Hematopoietic multipotent progenitor cell treated with erythropoietin and hydrocortisone succinate and interleukin-3 and kit ligand, for 17 days (in vitro differentiated cells): ENCODE measurements at places on chromosomes 3 and 15.

DNA sequence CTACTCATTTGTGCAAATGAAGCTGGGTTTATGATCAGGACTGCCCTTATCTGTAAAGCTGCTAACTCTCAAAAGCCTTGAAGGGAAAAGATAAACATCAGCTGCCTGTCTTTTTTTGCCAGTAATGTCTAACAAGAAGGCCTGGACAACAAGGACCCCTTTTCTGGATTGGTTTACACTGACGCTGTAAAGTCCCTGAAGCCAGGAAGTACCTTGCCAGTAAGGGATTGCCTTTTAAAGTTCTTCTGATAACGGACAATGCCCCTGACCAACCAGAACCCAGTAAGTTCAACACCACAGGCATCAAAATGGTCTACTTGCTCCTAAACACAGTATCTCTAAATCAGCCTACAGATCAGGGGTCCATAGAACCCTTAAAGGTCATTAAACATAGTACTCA lies 178.0 kb downstream of the PCCB start:
- no peak for DNase-seq

- DNase-seq: no peak
Observed at GRCh38 chr3:160616716-160617115, 51.3 kb upstream of the KPNA4 start.

- no peak for DNase-seq
Observed at GRCh38 chr15:89395996-89396395, 61.4 kb upstream of the POLG start.

DNA sequence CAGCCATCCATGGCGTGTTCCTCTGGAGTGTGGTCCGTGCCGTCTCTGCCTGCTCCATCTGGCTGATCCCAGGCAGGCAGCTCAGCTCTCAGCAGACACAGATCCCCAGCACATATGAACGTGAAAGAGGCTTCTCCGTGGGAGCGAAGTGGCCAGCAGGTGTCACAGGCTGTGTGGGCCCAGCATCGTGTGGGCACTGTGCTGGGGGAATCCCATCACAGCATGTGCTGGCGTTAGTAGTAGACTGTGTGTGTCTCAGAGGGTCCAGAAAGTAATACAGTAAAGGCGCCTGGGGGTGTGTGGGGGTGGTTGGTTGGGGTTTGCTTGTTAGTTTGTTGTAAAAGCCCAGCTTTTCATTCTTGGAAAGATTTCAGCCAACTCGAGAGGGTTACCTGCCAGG lies 147.6 kb downstream of the IGF1R start:
- no peak for DNase-seq

- DNase-seq: peak; percentile 50
Observed at GRCh38 chr3:87167628-87168456, 59.3 kb upstream of the CHMP2B start.

- peak; percentile 65 for DNase-seq
Observed at GRCh38 chr3:133487920-133488540, 85.5 kb upstream of the CDV3 start.

DNA sequence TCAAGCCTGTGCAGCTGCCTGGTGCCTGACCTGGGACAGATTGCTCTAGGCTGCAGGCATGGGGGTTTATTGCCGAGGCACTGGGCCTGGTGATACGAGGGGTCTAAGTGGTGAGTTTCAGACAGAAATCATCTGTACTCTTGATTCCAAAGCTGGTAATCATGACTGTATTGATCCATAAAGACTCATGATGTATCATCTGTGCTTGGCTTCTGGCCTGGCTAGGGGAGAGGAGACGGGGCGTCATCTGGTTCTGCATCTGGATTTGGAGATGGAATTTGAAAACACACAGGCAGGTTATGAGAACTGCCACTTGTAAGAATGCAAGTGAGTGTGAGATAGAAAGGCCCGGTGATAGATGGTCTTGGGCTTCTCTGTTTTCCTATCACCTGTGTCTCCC lies 337.4 kb upstream of the C2CD4B start:
- DNase-seq: no peak

DNA sequence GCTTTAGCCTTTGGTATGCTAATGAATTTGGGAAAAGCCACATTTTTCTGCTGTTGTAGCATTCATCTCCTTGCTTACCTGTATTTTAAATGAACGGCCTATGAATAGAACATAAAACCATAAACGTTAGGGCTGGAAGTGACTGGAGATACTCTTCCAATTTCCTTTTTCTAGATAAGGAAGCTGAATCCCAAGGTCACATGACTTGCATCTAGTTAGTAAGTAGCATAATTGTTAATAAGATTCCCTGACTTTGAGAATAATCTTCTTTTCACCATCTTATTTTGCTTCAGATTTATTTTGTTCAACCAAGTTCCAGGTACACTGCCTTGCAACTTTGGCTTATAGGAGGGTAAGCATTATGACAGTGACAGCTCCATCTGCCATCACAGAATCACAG lies 20.7 kb upstream of the EDEM1 start:
- no peak for DNase-seq

DNA sequence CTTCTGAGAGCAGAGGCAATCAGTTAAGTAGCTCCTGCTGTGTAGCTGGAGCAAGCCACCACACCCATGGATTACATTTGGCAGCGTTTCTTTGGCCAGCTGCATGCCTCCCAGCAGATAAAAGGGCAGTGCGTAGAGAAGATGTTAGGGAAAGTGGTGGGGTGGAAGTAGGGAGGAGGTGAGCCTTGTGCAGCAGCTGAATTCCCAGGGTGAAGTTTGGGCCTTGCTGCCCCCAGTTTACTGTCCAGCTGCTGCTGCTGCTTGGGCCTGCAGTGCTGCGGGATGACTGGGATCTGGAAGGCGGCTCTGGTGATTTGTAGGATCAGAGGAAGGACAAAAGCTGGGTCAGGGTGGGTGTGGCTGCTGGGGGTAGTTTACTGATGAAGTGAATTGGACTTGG lies 318.7 kb upstream of the C2CD4B start:
- peak; percentile 64 for DNase-seq

DNA sequence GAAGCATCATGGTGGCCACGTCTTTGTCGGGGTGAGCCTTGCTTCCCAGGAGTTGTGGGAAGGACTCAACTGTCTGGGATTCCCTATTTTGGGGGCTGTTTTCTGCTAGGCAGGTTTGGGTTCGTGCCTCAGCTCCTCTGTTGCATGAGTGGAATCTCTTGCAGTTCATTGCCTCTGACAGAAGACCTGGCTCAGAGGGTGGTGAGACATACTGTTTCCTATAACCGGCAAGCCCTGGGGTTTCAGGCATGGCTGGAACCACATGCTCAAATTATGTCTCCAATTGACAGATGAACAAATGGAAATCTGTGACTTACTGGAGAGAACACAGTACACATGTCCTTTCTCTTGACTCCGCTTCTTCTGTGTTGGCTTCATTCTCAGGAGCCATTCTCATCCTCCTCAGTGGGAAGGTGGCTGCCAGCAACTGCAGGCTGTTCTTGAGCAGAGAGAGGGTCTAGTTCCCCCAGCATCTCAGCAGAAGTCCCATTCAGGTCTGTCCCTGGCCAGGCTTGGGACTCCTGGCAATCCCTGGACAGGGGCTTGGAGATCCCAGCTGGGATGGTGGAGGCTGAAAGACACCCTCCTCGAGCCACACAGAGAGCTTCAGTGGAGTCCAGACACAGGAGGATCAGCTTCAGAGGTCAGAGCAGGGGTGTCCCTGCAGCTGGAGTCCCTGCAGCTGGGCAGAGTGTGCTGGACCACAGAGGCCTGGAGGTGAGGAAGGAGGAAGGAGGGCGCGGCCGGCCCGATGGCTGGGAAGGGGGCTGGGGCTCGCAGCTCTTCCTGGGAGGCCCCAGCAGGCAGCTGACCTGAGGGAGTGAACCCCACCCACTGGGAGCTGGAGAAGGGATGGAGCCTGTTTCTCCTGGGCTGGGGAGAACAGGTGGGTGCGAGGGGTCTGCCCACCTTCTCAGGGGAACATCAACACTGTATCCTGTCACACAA lies 97.6 kb downstream of the LSM3 start:
- DNase-seq: no peak

GRCh38 chr15:69060744-69061143 lies 46.2 kb downstream of the NOX5 start:
- no peak for DNase-seq

GRCh38 chr3:54376939-54377578 lies 254.7 kb downstream of the CACNA2D3 start:
- DNase-seq: no peak

DNA sequence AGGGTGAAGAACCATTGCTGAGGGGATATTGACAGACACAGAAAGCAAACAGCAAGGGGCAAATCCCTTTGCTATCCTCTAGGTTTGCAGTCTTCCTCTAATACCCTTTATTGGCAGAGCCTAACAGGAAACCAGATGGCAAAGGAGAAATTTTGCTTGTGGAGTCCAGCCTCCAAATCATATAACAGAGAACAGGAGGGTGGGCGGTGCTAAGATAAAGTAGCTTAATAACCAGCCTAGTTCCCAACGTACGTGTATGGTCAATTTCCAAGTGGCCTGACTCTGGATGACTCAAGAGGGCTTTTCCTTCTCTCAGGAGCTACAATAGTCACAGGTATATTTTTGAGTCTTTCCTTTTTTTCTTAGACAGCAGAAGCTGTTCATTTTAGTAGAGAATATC lies 404.5 kb downstream of the PDCD6IP start:
- no peak for DNase-seq

DNA sequence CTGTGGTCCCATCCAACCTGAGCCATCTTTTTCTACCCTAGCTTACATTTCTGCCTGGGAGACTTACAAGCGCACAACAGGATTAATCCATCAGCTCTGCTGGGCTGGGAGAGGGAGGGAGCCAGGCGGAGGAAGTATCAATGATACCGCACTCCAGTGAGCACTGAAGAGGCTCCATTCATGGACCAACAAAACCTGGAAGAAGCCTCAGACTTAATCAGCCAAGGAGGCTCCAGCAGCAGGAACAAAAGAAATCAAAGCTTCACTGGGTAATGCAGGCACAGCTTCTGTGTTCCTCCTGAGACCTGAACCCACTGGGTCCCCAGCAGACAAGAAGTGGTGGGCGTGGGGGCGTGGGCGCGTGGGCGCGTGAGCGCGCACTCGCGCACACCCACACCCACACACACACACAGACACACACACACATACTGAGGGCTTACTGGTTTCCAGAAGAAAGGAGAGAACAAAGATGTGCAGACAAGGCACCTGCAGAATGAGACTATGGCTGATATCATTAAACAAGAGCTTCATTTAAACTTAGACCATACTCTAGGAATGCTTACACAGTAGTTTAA lies 87.0 kb upstream of the BOC start:
- no peak for DNase-seq

GRCh38 chr15:101181349-101181748 lies 70.5 kb downstream of the CHSY1 start:
- no peak for DNase-seq

DNA sequence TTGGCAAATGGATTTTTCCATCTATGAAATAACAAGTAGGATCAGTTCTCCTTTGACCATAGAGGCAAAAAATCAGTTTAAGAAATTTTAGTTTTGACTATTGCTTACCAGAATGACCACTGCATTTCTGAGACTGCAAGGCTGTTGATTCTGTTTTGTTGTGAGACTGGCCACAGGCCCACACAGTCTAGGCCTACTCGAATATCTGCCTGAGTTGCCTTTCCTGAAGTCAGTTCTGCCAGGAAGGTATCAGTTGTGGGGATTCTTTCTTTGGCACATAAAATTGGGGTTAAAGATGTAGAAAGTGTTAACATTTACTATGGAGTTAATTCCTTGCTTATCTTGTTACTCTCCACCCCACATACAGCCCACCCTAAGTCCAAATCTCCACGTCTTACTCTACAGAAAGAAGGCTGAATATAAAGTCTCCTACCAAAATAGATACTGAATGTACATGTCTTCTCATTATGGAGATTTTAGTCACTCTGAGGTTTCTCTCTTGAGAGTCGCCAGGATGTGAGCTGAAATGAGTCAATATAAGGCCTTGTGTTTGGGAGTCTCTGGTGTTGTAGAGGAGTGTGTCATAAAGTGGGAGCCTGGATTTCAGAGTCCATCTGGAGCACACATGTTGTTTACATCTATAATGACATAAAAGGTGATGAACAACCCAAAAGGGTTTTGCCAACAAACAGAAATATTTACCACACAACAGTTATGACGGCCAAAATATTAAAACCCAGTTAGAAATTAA lies 45.0 kb upstream of the WWTR1 start:
- no peak for DNase-seq

DNA sequence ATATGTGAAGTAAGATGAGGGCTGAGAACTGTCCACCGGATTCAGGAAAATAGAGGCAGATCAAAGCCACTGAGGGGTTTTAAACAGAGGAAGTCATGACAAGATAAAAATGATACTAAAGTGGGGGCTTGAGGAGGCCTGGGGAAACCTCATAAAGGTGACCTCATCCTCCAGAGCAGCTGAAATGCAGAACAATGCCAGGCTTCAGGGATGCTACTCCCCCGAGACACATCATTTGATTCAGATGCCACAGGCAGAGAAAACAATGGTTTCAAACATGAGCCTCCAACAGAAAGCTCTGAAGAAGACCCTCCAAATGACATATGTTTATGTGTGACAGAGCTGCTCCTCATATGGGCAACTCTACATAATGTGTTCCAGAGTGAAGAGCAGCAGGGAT lies 6.4 kb downstream of the CFAP20DC start:
- DNase-seq: no peak

- DNase-seq: no peak
Observed at GRCh38 chr3:178320456-178321351, 215.5 kb upstream of the KCNMB2 start.

DNA sequence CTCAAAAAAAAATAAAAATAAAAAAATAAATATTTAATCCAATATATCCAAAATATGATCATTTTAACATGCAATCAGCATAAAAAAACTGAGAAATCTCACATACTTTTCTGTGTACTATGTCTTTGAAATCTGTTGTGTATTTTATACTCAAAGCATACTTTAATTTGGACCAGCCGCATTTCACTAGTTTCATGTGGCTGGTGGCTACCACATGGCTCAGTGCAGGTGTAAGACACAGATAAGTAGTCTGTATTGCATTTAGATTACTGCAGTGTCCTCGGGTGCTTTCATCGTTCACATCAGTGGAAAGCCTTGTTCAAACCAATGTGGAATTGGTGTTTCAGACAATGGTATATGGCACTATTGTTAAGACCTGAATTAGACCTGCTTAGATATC lies 11.0 kb downstream of the CRTC3 start:
- peak; percentile 19 for DNase-seq

- DNase-seq: no peak
Observed at GRCh38 chr15:47846876-47847275, 129.6 kb downstream of the SEMA6D start.

GRCh38 chr3:27462228-27462627 lies 22.0 kb downstream of the SLC4A7 start:
- no peak for DNase-seq

DNA sequence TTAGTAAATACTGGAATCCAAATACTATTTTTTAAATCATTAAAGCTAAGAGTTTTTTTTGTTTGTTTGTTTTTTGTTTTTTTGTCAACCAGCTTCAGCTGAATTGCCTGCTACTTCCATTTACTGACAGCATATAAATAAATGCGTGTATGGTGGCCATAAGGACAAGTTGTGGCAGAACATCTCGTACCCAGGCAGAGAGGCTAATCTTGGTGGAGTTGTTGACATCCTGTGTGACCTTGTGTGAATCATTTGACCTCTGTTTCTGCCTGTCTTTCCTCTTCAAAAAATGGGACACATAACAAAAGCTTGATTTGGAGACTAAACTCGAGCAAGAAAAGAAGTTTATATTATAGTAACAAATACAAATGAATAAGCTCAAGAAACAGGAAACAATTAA lies 734.2 kb downstream of the MCTP2 start:
- no peak for DNase-seq
